ENCODE measurements at places on chromosomes 11 and 22.

- DNase-seq, result no peak
- H3K36me3 ChIP-seq, result no peaks in the 10 kb centered on the region
- no peak overlapping the region for H3K27ac ChIP-seq
- no peaks in the 10 kb centered on the region for H3K4me1 ChIP-seq
- no peak overlapping the region for H3K4me3 ChIP-seq
Observed at GRCh38 chr11:57467508-57468157, 7.3 kb downstream of the RTN4RL2 start.

- no peak overlapping the region for H3K27ac ChIP-seq
- DNase-seq, result no peak
- H3K4me1 ChIP-seq, result no peaks in the 10 kb centered on the region
- H3K4me3 ChIP-seq, result no peak overlapping the region
- H3K27me3 ChIP-seq, result no peaks in the 10 kb centered on the region
Observed at GRCh38 chr11:6708876-6709275, 25.7 kb upstream of the MRPL17 start.

DNA sequence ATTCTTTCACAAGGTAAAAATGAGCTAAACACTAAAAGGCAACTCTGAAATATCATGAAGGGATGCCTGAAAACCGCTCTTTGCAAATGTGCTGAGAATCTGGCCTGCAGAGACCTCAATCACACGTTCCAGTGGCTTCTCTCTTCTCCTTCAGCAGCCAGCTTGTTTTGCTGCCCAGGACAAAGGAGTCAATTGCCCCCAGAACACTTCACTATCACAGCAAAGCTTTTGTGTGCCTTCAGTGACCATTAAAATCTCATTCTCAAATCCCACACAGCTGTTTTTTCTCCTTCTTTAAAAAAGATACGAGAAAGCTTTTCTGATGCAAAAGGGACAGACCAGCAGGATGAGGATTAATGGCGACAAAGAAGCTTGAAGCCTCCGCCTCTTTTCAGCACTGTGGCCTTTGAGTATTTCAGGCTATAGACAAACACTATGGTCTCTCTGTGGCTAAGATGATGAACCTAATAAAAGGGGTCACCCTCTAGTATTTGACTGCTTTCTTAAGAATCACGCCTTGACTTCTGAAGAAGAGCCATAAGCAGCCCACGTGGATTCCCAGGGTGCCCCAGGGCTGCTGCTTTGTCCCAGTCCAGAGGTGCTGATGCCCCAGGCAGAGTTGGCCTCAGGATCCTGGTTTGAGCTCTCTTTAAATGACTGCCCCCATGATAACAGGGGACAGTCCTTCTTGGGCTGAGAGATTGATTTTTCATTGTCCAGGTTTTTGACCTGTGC is 33.4 kb upstream of the NRIP3 start:
- DNase-seq, result no peak
- peaks cover 3% of the 10 kb centered on the region for H3K4me1 ChIP-seq
- H3K4me3 ChIP-seq, result no peak overlapping the region

DNA sequence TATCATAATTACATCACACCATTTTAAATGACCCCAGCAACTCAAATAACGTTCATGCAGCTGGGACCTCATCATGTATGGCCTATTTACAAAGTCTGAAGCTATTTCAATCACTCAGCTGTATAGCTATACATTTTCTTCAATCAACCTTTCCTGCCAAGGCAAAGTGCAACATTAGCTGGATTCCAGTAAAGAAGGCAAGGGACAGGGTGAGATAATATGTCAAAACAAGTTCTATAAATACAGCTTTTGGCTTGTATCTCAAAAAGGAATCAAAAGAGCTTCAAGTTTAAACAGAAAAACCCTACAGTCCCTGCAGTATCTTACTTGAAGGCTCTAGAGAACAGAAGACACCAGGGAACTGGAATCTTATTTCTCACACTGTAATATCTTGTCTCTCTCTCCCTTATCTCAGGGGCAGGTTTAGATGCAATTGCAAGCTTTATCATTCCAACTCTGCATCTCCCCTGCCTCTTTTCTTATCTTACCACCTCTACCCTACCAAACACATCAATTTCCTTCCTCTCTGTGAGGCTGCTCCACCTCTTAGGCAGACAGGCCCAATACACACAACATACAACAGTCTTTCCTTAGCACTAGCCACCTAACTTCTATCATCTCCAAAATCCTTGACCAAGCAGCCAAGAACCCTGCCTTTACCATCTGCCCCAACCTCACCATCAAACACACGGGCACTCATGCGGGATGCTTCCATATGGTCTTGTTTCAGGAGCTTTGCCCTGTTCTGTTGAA is 34.5 kb downstream of the CELF1 start:
- H3K36me3 ChIP-seq, result 0 out of 2 replicates have a peak, but pooled peaks cover 13% of the 10 kb centered on the region
- H3K4me3 ChIP-seq, result no peak overlapping the region

- no peaks in the 10 kb centered on the region for H3K27me3 ChIP-seq
- peaks cover 9% of the 10 kb centered on the region for H3K4me1 ChIP-seq
- H3K36me3 ChIP-seq, result no peaks in the 10 kb centered on the region
- H3K4me3 ChIP-seq, result no peak overlapping the region
Observed at GRCh38 chr11:35553021-35553420, 27.6 kb upstream of the PAMR1 start.

GRCh38 chr22:28183078-28183860 is 264.2 kb upstream of the PITPNB start:
- H3K4me3 ChIP-seq, result no peak overlapping the region
- H3K4me1 ChIP-seq, result no peaks in the 10 kb centered on the region
- H3K36me3 ChIP-seq, result no peaks in the 10 kb centered on the region
- no peaks in the 10 kb centered on the region for H3K27me3 ChIP-seq
- no peak overlapping the region for H3K27ac ChIP-seq

DNA sequence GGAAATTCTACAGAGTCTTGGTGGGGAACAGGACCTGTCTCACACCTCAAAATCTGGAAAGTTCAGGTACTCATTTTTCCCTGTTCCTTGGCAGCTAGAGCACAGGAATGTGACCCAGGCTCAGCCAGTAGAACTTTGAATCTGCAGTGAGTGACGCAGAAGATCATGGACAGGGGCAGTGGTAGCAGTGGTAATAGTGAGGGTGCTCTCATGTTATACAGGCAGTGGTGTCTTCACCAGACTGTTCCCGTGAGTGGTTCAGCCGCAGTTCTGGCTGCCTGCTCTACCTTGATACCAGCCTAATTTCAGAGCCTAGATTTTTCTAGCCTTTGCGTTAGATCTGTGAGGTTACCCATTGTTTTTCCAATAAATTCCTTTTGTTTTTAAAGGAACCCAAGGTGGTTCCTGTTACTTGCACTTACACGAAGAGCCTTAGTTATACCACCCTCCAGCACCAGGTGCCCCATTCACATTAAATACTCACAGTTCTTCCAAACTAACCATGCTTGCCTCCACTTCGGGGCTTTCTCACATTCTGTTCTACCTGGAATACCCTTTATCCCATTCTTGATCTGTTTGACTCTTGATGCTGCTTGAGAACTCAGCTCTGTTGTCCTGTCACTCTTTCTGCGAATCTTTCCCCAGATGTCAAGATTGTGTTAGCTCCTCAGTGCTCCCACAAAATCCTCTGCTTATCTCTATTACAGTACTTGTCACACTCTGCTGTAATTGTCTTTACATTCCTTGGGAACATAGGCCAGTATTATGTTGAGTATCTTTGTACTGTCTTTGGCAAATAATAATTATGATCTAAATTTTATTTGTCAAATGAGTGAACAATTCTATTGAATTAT is 47.8 kb downstream of the SWAP70 start:
- H3K27ac ChIP-seq, result no peak overlapping the region
- DNase-seq, result no peak
- no peak overlapping the region for H3K4me3 ChIP-seq
- H3K4me1 ChIP-seq, result no peaks in the 10 kb centered on the region
- H3K27me3 ChIP-seq, result no peaks in the 10 kb centered on the region
- no peaks in the 10 kb centered on the region for H3K36me3 ChIP-seq

- no peaks in the 10 kb centered on the region for H3K36me3 ChIP-seq
- H3K27ac ChIP-seq, result no peak overlapping the region
- no peak overlapping the region for H3K4me3 ChIP-seq
- H3K27me3 ChIP-seq, result no peaks in the 10 kb centered on the region
Observed at GRCh38 chr11:125525303-125525702, 29.2 kb upstream of the FEZ1 start.

GRCh38 chr11:79390923-79391322 is 49.9 kb downstream of the TENM4 start:
- no peak overlapping the region for H3K27ac ChIP-seq
- DNase-seq, result no peak
- no peaks in the 10 kb centered on the region for H3K36me3 ChIP-seq
- H3K4me3 ChIP-seq, result no peak overlapping the region
- H3K4me1 ChIP-seq, result no peaks in the 10 kb centered on the region

GRCh38 chr11:67451658-67451976 is 912 bp downstream of the GPR152 start:
- no peak overlapping the region for H3K27ac ChIP-seq
- no peaks in the 10 kb centered on the region for H3K27me3 ChIP-seq
- no peak for DNase-seq

- H3K4me3 ChIP-seq, result no peak overlapping the region
- no peak for DNase-seq
- H3K27me3 ChIP-seq, result no peaks in the 10 kb centered on the region
- no peak overlapping the region for H3K27ac ChIP-seq
Observed at GRCh38 chr11:41320238-41320637, 139.2 kb downstream of the LRRC4C start.

All from RWPE2 (cell line).